ENCODE measurements at places on chromosomes 13 and 19.

DNA sequence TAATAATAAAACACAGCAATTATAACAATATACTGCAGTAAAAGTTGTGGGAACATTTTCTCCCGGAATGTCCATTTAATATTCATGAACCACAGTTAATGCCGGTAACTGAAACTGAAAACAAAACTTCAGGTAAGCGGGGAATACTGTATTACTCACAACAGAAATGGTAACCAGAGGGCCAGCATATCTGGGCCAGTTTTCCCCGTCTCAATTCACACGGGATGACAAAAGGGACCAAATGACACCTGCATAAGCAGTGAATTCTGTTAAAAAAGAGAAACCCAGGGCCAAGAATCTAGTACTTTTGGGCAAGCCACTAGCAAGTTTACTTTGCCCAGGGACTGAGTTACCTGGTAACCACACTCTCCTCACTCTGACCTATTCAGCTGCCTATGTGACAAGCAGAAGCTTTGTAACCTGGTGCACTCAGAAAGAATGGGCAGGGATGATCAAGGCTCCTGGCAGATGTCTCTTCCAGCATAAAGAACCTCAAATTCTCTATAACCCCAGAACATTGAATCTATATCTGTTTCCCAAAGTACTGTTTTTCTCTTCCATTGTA, 1171.2 kb downstream of the DIAPH3 start:
- no peak for DNase-seq

- DNase-seq: no peak
Measured at GRCh38 chr13:30113983-30114570, 193.3 kb downstream of the KATNAL1 start.

DNA sequence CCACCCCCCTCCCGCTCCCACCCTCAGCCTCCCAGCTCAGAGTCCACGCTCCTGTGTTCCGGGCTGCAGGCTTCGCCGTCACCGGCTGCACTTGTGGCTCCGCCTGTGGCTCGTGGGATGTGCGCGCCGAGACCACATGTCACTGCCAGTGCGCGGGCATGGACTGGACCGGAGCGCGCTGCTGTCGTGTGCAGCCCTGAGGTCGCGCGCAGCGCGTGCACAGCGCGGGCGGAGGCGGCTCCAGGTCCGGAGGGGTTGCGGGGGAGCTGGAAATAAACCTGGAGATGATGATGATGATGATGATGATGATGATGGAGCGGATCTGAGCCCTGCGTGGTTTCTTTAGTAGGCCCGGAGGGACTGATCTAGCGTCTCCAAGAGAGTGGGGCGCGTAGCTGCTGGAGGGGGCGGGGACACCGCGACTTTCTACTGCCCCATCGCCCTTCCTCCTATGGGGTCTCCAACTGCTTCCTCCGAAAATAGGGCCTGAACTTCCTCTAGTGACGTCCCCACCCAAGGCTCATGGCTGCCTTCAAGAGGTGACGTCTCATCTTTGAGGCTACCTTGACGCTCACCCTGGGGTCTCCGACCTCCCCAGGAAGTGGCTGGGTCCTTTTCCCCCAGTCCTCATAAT, 1.4 kb downstream of the RETN start:
- no peak for DNase-seq

GRCh38 chr13:76296751-76297150, 589.5 kb downstream of the KCTD12 start:
- DNase-seq: no peak

- DNase-seq: no peak
Measured at GRCh38 chr13:46595136-46595884, 42.3 kb downstream of the LRCH1 start.

GRCh38 chr19:39209196-39209595, 5.1 kb upstream of the SYCN start:
- no peak for DNase-seq

GRCh38 chr13:76266561-76266960, 619.6 kb downstream of the KCTD12 start:
- DNase-seq: no peak

GRCh38 chr13:49784886-49785570, 7.5 kb downstream of the KPNA3 start:
- DNase-seq: no peak

DNA sequence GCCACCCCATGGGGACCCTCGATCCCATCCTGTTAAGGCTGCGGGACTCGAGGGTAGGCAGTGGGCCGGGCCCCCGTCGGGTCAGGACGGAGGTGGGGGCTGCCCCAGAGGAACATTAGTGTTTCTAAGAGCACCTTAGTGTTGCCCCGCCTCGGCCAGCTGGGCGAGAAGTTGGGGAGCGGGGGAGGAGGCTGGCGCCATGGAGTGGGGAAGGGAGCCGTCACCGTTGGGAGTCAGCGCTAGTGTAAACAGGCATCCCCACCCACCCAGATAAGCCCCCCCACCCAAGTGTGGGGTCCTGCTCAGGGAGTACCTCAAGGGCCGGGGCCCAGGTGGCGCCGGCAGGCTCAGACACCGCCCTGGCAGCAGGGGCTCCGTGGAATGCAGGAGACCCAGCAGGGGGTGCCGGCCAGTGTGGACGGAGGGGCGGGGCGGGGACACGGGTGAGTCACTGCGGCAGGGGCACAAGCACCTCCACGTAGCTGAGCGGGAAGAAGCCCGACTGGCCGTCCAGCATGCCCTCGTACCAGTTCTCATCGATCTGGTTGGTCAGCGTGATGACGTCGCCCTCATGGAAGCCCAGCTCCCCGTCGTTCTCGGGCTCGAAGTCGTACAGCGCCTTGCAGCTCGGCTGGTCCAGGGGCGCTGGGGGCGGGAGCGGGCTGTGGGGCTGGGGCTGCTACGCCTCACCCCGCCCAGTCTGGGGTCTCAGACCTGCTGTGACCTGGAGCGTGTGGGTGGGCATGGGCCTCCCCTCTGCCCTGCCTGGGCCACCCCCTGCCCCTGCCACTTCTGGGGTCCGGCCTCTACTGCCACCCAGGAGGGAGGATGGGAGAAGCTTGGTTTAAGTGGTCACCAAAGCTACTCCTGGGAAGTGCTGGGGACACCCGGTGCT, 18.0 kb downstream of the MPND start:
- no peak for DNase-seq

DNA sequence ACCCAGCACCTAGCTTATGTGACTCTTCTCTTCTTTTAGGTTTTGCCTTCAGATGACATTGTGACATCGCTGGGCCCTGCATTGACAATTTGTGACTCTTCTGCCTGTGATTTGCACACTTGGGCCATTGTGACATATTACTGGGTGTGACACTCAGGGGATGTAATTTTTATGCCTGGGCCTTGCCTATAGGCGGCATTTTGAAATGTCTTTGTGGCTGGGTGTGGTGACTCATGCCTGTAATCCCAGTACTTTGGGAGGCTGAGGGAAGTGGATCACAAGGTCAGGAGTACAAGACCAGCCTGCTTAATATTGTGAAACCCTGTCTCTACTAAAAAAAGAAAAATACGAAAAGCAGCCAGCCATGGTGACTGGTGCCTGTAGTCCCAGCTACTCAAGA, 28.4 kb upstream of the ZNF681 start:
- no peak for DNase-seq

DNA sequence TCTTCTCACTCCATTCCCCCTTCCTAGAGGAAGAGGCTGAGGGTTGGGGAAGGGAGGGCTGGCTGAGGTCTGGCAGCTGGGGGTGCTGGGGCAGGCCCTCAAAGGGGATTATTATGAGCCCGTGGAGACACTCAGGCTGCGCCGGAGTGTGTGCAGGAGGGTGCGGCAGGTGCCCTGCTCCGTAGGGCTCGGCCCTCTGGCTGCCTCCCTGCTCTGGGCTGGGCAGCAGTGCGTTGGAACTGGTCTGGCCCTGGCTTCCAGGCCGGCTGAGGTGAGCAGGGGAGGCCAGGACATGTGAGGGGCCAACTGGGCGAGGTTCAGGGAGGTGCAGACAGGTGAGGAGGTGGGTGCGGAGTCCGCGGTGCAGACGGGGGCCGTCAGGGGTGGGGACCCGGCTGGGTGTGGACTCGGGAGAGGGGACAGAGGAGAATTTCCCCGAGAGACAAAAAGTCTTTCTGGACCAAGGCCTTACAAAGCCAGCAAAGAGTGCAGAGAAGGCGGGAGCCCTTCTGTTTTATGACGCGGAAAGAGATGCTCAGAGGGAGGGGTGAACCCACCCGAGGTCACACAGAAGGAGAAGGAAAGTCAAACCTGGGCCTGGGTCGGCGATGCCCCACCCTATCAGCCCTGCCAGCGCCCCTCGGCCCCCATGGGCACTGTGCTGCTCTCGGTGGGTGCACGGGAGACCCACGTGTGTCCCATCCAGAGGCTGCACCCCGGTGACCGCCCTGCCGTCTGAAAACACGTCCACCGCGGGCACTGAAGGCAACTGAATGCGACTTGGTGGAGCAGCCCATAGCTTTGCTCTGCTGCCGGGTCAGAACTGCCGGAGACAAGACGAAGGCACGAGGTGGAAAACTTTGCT, 31.0 kb downstream of the PIP5K1C start:
- DNase-seq: no peak

- DNase-seq: no peak
Measured at GRCh38 chr19:44582581-44583265, 30.6 kb upstream of the IGSF23 start.

- DNase-seq: no peak
Measured at GRCh38 chr13:98749501-98749900, 3.0 kb downstream of the SLC15A1 start.

DNA sequence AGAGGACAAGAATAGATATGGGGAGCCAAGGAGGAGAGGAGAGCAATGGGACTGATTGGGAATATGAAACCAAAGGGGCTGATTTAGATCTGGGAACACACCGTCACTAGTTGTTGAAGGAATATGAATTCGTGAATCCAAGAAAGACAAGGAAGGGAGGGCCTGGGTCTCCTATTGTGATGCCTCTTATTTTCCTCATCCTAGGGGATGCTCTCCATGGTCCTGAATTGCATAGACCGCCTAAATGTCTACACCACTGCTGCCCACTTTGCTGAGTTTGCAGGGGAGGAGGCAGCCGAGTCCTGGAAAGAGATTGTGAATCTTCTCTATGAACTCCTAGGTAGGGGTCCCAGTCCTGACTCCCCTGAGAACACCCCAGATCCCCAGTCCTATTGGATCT, 21.5 kb downstream of the RYR1 start:
- no peak for DNase-seq

DNA sequence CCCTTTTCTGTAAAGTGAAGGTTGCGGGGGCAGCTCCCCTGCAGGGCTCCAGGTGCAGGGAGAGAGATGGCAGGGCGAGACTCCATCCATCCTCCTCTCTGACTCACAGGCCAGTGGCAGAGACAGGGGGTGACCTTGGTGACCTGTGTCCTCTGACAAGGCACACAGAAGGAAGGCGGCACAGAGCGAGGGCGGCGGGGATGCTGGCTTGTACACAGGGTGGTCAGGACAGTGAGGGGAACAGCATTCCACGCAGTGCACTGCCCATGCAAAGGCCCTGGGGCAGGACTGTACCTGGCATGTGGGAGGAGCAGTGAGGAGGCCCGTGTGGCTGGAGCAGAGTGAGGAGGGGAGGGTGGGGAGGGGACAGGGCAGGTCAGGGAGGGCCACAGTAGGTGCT, 7.7 kb downstream of the NDUFA11 start:
- no peak for DNase-seq

- no peak for DNase-seq
Measured at GRCh38 chr19:33248954-33249613, 23.4 kb upstream of the SLC7A10 start.

GRCh38 chr19:1076046-1076386, 9.0 kb downstream of the ARHGAP45 start:
- DNase-seq: no peak

GRCh38 chr19:18980432-18981020, 39.5 kb upstream of the HOMER3 start:
- DNase-seq: no peak

DNA sequence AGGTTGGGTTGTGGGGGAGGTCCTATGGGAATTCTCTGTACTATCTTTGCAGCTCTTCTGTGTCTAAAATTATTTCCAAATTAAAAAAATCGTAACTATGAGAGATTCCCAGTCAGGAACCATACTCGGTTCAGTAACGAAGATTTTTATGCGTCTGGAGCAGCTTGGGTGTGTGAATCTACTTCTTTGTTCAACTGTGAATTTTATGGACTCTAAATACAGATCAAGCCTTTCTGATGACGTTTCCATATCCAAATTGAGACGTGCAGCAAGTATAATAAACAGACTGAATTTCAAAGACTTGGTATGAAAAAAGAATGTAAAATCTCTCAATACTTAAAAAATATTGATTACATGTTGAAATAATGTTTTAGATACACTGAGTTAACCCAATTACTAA, 30.9 kb downstream of the MLLT1 start:
- DNase-seq: no peak

DNA sequence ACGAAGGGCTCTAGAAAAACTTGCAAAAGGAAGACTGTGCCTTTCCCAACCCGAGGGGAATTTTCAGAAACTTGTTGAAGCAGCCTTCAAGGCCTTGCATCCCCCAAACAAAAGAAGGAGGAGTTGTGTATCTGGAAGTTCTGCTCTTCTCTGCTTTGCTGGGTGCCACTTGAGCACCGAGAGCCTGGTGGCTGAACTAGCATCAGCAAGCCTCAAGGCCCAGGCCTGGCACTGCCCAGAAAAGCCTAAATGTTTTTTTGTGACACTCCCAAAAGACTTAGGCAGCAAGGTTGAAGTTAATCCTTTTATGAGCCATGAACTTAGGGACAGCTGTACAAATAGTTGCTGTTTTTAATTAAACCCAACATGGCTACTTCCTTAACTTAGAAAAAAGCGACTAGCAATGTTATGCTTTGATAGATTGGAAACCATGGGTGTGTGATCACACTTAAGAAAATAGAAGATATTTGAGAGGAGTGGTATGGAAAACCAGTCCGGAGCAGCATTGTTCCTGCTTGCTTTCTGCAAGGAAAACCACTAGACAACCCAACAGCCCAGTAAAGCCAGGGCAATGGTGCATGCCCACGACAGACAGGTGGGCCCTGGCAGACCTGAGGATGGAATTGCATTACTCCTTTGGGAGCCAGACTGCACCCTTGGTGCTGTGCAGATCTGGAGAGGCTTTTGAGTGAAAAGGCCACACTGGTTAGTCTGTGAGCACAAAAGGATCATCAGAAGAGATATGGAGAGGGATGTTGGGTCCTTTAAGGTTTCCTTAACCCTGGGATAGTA, 788 bp upstream of the DLEU7 start:
- DNase-seq: no peak

- DNase-seq: peak; percentile 36
Measured at GRCh38 chr19:17469092-17469480, 1.2 kb upstream of the SLC27A1 start.

- no peak for DNase-seq
Measured at GRCh38 chr19:35006999-35007365, 6.9 kb downstream of the GRAMD1A start.

DNA sequence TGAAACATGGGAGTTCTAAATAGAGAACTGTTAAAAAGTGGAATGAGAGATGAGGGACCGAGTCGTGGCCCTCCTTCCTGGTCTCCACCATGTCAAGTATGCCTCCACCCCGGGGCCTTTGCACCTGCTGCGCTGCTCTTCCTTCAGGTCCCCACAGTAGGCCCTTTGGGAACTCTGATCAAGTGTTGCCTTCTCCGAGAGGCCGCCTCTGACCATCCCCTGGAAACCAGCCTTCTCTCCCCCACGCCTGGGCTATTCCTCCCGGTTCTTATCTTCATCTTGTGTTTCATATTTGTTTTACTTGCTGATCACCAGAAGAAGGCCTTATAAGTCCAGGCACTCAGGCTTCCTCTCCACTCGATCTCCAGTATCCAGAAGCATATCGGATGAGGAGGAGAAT, 40.0 kb downstream of the IRS2 start:
- DNase-seq: no peak
